ENCODE measurements at places on chromosomes 7 and 10. TPM values are rescaled to one million over a fixed set of nuclear protein-coding genes. Genes with fewer than 3 reads are reported as not detected.

The STK31 gene
- 0.55 TPM for total RNA-seq

The SPAM1 gene
- not detected for total RNA-seq

The TBX20 gene
- 4.6 TPM for total RNA-seq

The CD36 gene
- 89.8 TPM for total RNA-seq

The CPEB3 gene
- 18.1 TPM for total RNA-seq

The HMX3 gene
- 1.1 TPM for total RNA-seq

The SKIDA1 gene
- total RNA-seq, result 11.4 TPM

The PAPSS2 gene
- total RNA-seq, result 15.2 TPM

The SERPINE1 gene
- 6.8 TPM for total RNA-seq

The CPSF4 gene
- total RNA-seq, result 26.4 TPM

All from camera-type eye (tissue), 1 donor.